ENCODE measurements at places on chromosomes 12 and 14.

DNA sequence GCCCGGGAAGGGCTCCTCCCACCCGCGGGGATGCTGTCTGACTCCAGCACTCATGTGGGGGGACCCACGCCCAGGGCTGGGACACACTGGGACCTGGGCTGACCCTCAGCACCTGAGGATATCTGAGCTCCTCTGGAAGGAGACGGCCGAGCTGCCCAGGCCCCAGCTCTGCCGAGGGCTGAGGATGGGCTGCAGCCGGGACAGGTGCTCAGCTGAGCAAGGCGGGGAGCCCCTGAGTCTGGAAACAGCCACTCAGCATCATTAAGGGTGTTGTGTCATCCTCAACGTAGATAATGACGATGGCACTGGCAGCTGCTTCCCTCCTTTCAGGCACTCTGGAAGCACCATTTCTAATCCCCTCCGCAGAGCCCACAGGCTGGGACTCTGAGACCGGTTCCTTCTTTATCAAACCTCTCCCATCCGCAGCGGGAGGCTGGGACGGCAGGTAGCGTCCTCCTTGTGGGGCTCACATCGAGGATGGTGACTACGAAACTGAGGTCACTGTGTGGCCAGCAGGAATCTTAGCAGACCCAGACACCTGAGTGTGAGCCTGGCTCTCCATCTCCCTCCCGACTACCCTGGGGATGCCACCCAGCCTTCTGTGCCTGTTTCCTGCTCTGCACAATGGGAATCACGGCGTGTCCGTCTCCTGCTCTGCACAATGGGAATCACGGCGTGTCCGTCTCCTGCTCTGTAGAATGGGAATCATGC, 26.7 kb upstream of the SFSWAP start:
- DNase-seq: no peak

DNA sequence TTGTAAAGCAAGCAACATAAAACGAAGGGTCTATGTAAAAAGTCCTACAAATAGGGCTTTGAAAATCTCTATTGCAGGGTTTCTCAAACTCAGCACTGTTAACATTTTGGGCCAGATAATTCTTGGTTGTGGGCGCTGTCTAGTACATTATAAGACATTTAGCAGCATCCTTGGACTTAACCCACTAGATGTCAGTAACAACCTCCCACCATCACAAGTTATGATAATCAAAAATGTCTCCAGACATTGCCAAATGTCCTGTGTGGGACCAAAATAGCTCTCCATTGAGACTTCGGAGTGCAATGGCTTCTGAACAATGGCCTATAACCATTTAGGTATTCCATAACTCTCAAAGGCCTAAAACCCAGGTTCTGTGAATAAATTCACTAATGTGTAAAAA, 22.9 kb upstream of the DHRS7 start:
- peak; percentile 36 for DNase-seq

- DNase-seq: no peak
Measured at GRCh38 chr12:112439769-112440168, 21.0 kb downstream of the PTPN11 start.

GRCh38 chr12:102562836-102563425, 82.6 kb upstream of the IGF1 start:
- DNase-seq: no peak

GRCh38 chr12:48880647-48881046, 15.0 kb upstream of the RND1 start:
- DNase-seq: no peak
